Metanephros (tissue), 2 donors: ENCODE measurements at places on chromosomes 4 and X. TPM values are rescaled to one million over a fixed set of nuclear protein-coding genes. Genes with fewer than 3 reads are reported as not detected.

PRDM5 gene
- total RNA-seq: 27.0 TPM

HSD17B13 gene
- total RNA-seq: 0.12 TPM

PCDH19 gene
- 1.8 TPM for total RNA-seq

DKK2 gene
- total RNA-seq: 6.1 TPM

DIPK2B gene
- 13.4 TPM for total RNA-seq

ZNF732 gene
- 1.9 TPM for total RNA-seq

GAGE12E gene
- total RNA-seq: not detected

ITM2A gene
- 83.7 TPM for total RNA-seq

AFF2 gene
- 6.1 TPM for total RNA-seq

TIGD4 gene
- 2.2 TPM for total RNA-seq

DACH2 gene
- total RNA-seq: 52.3 TPM

TCEAL3 gene
- total RNA-seq: 6.8 TPM

AR gene
- 7.4 TPM for total RNA-seq

DSPP gene
- total RNA-seq: not detected

GPR34 gene
- total RNA-seq: 7.2 TPM

RBM46 gene
- not detected for total RNA-seq

FAM184B gene
- total RNA-seq: 1.6 TPM

MAGEB10 gene
- not detected for total RNA-seq

CDX4 gene
- total RNA-seq: not detected

WNK3 gene
- 6.3 TPM for total RNA-seq

GABRQ gene
- total RNA-seq: 0.99 TPM

SATL1 gene
- 0.35 TPM for total RNA-seq

CXorf49 gene
- not detected for total RNA-seq

NPNT gene
- total RNA-seq: 101 TPM

IQCM gene
- not detected for total RNA-seq

AVPR2 gene
- 4.1 TPM for total RNA-seq

ARHGAP36 gene
- 36.8 TPM for total RNA-seq

COL4A6 gene
- 14.2 TPM for total RNA-seq

PLP2 gene
- total RNA-seq: 24.3 TPM

ALPK1 gene
- 22.8 TPM for total RNA-seq

LRCH2 gene
- 9.5 TPM for total RNA-seq

STATH gene
- total RNA-seq: not detected

EREG gene
- 0.23 TPM for total RNA-seq

TLR1 gene
- 7.6 TPM for total RNA-seq
